ENCODE measurements at places on chromosomes 16 and 17. TPM values are rescaled to one million over a fixed set of nuclear protein-coding genes. Genes with fewer than 3 reads are reported as not detected.

Gene NETO2
- total RNA-seq: 8.1 TPM

Gene SULT1A2
- 0.21 TPM for total RNA-seq

DNA sequence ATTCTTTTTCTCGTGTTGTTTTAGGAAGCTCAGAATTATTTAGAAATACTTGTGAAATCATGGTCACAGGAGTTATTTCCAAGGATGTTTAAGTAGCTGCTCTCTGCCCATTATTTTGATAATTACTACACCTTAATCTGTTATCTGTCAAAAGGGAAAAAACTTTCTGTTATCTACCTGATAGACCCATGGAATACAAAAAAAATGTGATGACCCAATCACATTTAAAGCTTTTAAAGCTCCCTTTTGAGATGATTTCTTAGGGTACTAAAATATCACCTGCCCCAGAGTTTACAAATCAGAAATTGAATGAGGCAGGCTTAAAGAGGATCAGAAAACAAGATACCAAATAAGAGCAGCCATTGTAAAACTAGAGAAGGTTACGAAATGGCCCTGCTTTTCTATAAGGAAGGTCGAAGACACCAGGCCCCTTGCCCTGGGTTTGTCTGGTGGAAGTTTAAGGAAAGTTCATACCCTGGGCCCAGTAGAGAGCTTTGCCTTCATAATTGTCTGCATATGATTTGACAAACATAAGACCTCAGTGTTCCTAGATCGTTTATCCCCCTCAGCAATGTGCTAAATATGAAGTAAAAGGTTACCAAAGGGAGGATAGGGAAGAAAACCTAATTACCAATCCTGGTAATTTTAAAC lies 149.9 kb upstream of the TBX2 start:
- no peak for DNase-seq

- no peak for DNase-seq
These were observed 13.6 kb downstream of the TMEM220 start for GRCh38 chr17:10716218-10716617.

Measured in naive thymus-derived CD4-positive, alpha-beta T cell (primary cell).